ENCODE measurements at places on chromosomes 6 and 20. TPM values are rescaled to one million over a fixed set of nuclear protein-coding genes. Genes with fewer than 3 reads are reported as not detected.

The APCDD1L gene
- not detected for total RNA-seq

DNA sequence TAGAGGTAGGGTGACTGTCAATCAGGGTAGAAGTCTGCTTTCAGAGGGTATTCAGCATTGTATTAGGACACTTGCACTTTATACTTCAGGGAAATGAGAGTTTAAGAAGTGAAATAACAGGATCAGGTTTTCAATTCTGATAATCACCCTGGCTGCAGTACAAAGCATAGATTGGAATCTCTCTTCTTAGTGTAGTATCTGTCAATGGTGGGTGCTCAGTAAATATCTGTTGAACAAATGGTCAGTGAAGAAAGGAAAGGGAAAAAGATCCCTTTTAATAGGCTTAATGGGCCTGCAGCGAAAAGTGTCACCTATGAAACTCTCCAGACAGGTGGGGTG lies 18.7 kb downstream of the TUBB2B start:
- H3K4me3 ChIP-seq, result peak overlapping the region; percentile 67
- no peak for DNase-seq
- H3K27ac ChIP-seq, result peak overlapping the region; percentile 32
- peaks cover 17% of the 10 kb centered on the region for H3K27me3 ChIP-seq
- H3K36me3 ChIP-seq, result peaks cover 2% of the 10 kb centered on the region

- peak; percentile 18 for DNase-seq
- H3K36me3 ChIP-seq, result peaks cover 3% of the 10 kb centered on the region
- no peaks in the 10 kb centered on the region for H3K27me3 ChIP-seq
- peaks cover 21% of the 10 kb centered on the region for H3K4me1 ChIP-seq
- H3K27ac ChIP-seq, result peak overlapping the region; percentile 67
These were observed 1.2 kb downstream of the MYB start for GRCh38 chr6:135182071-135183001.

- no peaks in the 10 kb centered on the region for H3K36me3 ChIP-seq
- H3K27ac ChIP-seq, result no peak overlapping the region
- no peak overlapping the region for H3K4me3 ChIP-seq
- no peaks in the 10 kb centered on the region for H3K4me1 ChIP-seq
These were observed 42.8 kb downstream of the C6orf118 start for GRCh38 chr6:165266621-165267020.

DNA sequence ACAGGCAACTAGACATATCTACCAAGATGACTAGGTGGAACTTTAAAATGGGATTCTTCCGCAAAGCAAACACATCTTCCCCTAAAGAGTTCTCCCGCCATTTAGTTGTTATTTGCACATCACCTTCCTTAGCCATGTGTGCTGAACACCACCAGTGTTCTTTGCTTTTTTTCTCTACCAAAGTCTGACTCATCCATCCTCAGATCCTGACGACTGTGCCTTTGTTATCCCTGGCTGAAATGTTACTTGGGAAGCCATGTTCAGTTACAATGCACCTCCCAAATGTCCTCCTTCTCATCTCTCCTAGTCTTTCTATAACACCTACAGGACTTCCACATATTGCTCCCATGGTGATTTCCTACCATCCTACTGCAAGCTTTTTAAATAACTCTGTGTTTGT lies 593.5 kb upstream of the ARID1B start:
- H3K4me1 ChIP-seq, result peaks cover 8% of the 10 kb centered on the region
- H3K27me3 ChIP-seq, result no peaks in the 10 kb centered on the region
